ENCODE measurements at places on chromosomes 7 and 10.
A peak's percentile ranks its signal among the peaks of the same experiment; 100 is the strongest.

- no peak for DNase-seq
Measured at GRCh38 chr7:22683379-22683778, 43.6 kb upstream of the IL6 start.

GRCh38 chr7:26497801-26498596, 206.3 kb downstream of the SNX10 start:
- DNase-seq, result no peak

DNA sequence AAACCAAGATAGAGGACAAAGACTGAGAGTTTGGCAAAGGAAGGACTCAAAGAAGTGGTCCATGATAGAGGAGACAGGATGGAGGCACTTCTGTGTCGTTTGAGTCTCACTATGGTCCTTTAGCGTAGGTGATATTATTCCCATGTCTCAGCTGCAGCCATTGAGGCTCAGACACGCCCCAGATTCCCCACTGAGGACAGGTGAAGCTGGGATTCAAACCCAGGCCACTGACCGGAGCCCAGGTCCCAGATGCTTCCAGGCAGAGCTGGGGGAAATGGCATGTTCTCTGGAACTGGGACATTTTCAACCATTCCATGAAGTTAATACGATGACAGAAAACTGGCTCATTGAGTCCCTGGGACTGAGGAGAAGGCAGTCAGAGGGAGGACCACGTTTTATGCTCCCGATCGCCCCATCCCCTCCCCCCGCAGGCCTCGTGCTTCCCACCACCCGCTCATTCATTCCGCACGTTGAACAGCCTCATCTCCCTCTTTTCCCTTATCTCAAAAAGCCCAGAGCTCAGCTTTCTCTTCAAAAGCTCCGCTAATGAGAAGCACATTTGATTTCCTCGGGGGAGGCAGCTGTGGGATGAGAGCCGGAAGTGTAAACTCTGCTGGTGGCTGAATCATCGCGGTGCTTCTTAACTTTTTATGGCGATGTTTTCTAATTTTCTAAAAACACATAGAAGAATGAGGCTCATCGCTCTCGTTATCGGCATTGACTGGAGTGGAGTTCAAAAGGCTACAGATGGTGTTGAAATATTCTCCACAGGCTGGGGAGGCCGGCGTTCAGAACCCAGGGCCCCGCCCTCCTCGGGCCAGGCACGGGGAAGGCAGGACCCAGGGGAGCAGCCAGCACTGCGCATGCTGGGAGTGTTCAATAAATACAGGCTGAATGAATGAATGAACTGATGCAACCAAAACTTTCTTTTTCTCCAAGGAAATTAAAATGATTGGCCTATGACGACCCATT, 64.0 kb downstream of the OAT start:
- DNase-seq, result peak; percentile 45

DNA sequence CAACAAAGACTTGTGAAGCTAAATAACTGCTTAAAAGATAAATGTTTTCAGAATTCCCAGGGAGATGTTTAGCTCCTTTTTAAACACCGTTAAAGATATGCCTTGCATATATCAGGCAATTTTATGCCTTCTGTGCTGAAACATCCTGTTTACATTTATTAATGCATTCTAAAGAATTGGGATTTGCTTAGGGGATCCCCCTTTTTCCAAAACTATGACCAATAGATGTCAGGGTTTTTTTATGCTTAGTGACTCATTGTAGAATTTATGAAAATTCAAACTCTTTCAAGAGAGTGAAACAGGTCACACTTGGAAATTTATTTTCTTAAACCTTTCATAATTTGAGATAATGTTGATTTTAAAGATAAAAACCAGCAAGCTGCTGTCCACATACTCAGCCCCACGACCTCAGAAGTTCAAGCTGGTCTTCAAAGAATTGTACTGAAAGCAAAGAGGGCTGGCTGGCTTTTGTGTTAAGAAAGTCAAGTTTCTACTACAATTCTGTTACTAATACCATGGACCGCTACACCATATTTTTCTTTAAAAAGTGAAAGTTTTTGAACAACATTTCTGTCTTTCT, 411.8 kb downstream of the ETV1 start:
- DNase-seq, result no peak

GRCh38 chr10:21292763-21293517, 232.5 kb downstream of the SKIDA1 start:
- DNase-seq, result peak; percentile 97

GRCh38 chr10:114541081-114541796, 116.8 kb downstream of the ABLIM1 start:
- DNase-seq, result peak; percentile 86

DNA sequence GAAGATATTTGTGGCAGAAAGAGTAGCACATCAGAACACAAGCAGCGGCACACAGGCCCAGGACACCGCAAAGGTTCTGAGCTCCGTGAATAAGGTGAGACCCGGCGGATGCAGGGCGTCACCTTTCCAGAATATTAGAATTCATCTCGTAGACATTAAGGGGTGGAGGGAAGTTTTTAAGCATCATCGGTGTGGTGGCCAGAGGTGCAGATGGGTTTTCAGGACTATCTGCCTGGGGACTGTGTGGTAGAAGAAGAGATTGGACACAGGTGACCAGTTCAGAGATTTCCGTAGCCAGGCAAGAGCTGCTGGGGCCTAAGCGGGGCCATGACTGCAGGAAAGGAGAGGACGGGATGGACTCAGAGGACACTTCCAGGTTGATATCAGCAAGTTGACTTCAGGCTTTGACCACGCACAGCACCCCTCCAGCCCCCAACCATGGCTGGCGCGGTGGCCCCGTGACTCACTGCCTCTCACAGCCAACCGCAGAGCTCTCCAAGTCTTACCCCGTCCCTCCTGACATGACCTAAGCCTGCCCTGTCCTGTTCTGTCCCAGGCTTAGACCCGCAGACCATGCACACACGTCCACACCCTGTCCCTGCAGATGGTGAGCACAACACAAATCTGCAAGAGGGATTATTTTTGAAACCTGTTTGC, 97.2 kb downstream of the OAT start:
- no peak for DNase-seq

GRCh38 chr10:70306886-70307520, 23.2 kb upstream of the NPFFR1 start:
- DNase-seq, result no peak

DNA sequence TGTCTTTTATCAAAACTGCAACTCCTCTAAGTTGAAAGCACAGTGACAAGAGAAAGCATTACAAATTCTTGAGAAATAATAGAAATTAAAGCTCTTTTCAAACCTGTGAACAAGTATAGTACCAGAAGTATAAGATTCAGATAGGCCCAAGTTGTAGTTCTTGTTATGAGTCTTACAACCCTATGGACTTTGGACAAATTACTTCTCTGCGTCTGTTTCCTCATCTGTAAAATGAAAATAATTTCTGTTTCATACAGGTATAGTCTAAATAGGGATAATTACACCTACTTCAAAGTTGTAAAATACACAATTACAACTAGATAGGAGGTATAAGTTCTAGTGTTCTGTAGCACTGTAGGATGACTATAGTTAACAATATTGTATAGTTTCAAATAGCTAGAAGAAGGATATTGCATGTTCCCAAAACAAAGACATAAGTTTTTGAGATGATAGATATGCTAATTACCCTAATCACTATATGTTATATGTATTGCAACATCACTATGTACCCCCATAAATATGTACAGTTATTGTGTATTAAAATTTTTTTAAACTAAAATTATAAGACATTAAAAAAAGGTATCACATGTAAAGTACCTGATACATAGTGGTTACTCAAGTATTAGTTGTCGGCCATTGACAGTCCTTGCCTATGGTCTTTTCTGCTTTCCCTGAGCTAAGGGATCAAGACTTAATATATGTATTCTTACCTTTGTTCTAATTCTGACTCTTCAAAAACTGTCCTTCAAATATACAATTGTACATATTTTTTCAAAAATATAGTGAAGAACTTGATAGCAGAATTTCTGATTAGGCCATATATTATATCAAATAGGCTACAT, 1.8 kb upstream of the WASL start:
- no peak for DNase-seq

GRCh38 chr10:71302874-71303568, 16.0 kb upstream of the SLC29A3 start:
- no peak for DNase-seq

GRCh38 chr10:123402656-123403055, 248.5 kb downstream of the BUB3 start:
- DNase-seq, result no peak

DNA sequence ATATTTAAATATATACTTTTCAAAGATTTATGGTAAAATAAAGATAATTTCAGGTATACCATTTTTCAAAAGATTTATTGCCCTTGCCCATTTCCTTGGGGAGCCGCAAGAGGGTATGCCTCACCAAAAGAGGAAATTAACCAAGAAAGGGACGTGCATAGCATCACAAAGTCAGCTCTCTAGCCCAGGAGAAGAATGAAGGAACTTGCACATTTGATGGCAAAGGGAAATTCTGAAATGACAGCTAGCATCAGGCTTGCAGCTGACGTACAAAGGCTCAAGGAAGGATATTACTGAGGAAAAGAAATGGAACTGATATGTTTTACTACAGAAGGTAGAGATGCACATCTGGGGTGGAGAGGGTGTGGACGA, 93.6 kb upstream of the RSU1 start:
- DNase-seq, result no peak

- DNase-seq, result no peak
Measured at GRCh38 chr10:42875798-42876341, 93.3 kb downstream of the BMS1 start.

DNA sequence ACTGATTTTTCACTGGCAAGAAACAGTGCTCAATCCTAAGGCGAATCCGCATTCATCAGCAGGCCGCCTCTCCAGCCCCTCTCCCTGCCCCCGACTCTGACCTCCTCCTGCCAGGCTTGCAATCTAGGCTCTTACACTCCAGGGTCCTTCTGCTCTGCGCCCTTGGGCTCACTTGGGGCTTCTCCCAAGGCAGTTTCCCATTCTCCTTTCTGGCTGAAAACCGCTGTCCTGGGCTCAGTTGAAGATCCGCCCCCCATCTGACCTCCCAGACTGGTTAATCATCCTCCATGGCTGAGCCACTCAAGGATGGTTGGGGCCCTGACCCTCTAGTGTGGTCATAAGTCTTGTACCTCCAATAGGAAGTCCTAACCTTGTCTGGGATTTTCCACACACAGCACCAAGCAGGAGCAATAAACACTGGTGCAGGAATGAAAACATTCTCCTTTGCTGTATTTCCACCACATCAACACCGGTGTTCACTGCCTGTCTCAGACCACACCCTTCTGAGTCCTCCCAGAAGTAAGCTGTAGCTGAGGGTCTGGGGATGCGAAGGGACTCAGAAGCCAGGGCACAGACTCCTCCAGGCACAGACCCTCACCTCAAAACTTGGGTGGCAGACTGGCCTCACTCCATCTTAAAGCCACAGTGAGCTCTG, 42.4 kb downstream of the TNS3 start:
- no peak for DNase-seq

DNA sequence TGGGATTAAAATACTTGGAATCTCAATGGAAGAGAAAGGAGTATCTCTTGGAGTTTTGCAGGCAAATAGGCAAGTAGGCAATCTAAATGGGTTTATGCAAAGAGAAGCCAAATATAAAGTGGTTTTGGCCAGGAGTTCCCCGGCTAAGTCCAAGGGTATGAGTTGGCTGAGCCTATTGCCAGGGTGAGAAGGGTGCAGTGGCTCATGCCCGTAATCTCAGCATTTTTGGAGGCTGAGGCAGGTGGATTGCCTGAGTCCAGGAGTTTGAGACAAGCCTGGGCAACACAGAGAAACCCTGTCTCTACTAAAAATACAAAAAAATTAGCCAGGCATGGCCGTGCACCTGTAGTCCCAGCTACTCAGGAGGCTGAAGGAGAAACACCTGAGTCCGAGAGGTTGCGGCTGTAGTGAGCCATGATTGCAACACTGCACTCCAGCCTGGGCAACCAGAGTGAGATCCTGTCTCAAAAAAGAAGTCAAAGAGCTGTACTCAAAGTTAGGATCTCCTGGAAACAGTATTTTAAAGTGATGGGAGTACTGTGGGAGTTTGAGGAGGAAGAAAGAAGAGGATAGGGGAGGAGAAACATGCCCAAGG, 130.4 kb upstream of the RAB18 start:
- no peak for DNase-seq

GRCh38 chr7:31633894-31634494, 53.0 kb upstream of the PPP1R17 start:
- DNase-seq, result peak; percentile 11

GRCh38 chr10:12613136-12613535, 263.8 kb downstream of the CAMK1D start:
- no peak for DNase-seq

DNA sequence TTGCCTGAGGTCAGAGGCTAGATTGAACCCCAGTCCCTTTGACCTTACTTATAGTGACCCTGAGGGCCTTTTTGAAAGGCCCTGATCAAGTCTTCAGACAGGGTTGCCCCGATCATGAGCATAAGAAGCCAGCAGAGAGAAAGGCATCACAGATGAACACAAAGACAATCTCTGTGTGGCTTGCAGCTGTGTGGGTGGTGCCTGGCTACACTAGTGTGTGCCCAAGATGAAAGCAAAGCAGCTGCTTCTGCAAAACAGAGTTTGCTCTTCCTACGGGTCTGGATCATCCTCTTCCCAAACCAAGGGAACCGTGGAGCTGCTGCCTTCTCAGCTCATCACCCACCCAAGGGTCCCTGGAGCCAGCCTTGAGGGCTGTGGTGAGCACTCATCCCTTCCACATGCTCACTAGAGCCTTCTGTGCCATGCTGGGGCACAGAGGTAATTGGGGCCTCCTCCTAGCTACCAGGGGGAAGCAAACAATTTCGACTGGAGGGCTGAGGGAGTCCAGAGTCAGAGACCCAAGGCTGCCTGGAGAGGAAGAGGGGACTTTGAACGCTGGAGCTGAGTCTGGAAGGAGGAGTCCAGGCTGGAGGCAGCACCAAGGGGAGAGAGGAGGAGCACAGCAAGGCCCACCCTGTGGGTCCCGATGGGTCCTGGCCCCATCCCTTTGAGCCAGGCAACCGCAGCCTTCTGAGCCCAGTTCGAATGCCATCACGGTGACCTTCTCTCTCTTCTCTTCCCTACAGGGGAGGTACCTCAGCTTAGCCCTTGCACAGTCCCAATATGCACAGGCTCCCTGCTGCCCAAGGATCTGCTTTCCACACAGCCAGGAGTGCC, 42.3 kb downstream of the ANTXRL start:
- no peak for DNase-seq

- no peak for DNase-seq
Measured at GRCh38 chr7:140873434-140873833, 51.3 kb downstream of the BRAF start.

DNA sequence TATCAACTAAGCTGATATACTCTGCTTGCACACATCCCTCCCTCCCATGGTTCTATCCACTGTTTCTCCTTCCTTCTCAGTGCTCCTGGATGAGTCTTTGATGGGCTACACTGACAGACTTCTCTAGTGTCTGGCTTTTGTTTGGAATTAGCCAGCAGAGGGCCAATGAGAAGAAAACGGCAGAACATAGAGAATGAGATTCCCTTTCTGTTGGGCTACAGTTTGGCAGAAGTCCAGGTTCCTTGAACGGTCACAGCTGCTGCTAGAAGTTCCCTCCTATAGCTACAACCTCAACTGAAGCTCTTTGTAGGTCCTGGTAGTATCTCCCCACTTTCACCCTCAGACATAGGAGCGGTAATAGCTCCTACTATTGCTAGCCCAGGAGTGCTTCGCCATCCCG, 251.1 kb upstream of the LRRN3 start:
- no peak for DNase-seq

GRCh38 chr10:78356291-78356900, 322.7 kb downstream of the RPS24 start:
- DNase-seq, result no peak
